ENCODE measurements at places on chromosomes 3 and 15.

DNA sequence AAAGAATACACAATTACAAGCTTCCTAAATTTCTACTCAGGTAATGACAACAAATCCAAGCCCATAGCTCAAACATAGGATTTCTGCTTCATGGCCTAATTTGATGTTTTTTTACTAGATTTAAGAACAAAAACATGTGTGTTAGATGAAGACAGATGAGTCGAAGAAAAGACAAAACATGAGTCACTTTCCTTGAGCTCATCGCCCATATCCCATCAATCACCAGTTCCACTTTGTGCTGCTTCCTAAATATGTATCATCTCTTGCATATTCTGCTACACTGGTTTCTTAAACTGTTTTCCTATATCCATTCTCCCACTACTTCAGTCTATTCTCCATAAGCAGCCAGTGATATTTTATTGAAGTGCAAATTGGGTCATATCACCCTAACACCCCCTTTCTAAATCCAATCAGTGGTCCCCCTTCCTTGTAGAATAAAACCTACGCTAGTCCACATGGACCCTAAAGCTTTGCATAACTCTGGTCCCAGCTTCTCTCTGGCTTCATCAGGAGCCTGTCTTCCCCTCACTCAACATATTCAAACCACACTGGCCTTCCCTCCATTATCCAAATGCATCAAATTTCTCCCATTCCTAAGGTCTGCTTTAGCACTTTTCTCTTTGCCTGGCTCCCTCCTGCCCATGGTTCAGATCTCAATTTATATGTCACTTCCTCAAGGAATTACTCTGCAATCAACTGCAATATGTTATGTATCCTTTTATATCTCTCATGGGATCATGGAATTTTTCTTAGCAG, 1033.9 kb downstream of the FHIT start:
- no peak for DNase-seq

DNA sequence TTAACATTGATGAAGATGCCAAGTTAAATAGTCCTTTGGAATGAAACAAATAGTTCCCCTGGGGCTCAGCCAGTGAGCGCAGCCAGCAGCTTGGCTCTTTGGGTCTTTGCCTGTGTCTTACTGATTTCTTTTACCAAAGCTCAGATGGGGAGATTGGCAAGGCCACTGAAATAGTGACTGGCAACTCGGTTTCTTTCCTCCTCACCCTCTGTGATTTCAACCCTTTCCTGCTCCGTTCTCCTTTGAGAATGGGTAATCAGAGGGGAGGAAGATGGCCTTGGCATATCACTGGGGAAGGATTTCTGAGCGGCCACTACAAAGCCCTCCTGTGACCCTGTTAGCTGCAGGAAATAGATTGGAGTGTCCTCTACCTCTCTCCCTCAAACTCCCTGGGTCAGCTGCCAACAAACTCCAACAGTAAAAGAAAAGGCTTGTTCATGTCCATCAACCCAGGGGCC, 337.1 kb upstream of the LRRFIP2 start:
- DNase-seq, result no peak

DNA sequence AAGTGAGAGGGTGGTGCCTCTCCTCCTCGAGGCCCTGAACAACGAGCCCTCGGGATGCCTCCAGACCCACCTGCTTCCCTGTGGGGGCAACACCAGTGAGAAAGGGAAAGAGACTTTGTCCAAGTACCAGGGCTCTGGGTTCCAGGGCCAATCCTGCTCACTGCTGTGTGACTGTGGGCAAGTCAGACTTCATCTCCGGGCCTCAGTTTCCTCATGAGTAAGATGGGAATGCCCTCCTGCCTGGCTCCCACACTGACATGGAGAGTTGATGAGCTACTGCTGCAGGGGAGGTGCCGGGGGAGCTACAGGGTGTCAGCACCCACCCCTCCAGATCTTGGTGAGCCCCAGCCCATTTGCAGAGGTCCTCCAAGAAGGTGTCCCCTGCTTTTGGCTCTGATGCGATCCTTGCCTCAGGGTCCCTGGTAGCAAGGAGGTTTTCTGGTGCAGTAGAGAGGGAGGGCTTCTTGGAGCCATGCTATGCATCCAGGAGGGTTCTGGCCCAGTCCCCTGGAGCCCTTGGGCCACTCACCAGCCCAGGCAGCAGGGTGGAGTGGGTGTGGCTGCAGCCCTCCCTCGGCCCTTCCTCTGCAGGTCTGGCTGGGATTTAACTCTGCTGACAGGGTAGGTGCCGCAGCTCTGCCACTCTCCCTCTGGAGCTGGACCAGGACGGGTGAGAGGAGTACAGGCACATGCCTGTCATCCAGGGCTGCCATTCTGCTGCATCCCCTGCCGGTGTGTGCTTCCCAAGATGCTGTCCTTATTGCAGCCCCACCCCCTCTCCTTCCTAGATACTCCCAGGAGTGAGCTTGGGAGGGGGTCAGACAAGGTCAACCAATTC, 26.9 kb downstream of the LOXL1 start:
- DNase-seq, result no peak

DNA sequence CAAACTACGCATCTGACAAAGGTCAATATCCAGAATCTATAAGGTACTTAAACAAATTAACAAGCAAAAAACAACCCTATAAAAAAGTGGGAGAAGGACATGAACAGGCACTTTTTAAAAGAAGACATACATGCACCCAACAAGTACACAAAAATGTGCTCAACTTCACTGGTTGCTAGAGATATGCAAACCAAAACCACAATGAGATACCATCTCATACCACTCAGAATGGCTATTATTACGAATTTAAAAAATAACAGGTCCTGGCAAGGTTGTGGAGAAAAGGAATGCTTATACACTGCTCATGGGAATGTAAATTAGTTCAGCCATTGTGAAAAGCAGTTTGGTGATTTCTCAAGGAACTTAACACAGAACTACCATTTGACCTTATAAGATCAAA, 175.6 kb upstream of the MLF1 start:
- DNase-seq, result no peak

GRCh38 chr3:9037144-9037711, 74.0 kb upstream of the RAD18 start:
- DNase-seq, result no peak

DNA sequence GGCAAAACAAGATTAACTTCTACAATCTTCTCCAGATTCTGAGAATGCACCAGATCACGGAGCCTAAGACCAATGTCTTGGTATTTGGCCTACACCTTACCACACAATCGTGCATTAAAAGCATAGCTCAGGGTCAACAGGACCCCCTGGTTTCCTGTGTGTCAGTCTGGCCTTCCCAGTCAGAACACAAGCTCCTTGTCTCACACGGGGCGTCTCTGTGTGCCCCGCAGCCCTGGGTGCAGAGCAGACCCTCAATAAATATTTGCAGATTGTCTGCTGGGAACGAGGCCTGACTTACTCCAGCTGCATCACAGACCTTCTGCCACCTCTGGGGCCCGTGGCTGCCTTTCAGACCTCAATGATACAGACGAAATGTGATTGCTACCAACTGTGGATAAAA, 82.5 kb upstream of the CTNNB1 start:
- no peak for DNase-seq

GRCh38 chr3:49465270-49466034, 4.6 kb upstream of the DAG1 start:
- no peak for DNase-seq

GRCh38 chr3:121660356-121661171, at the start of gene HCLS1:
Gene HCLS1 (minus strand): TSS chr3:121660903. CDS start chr3:121658347, 2,556 bp downstream.
- peak; percentile 90 for DNase-seq

- DNase-seq, result no peak
These were observed 3.1 kb downstream of the TSPAN3 start for GRCh38 chr15:77067691-77068367.

DNA sequence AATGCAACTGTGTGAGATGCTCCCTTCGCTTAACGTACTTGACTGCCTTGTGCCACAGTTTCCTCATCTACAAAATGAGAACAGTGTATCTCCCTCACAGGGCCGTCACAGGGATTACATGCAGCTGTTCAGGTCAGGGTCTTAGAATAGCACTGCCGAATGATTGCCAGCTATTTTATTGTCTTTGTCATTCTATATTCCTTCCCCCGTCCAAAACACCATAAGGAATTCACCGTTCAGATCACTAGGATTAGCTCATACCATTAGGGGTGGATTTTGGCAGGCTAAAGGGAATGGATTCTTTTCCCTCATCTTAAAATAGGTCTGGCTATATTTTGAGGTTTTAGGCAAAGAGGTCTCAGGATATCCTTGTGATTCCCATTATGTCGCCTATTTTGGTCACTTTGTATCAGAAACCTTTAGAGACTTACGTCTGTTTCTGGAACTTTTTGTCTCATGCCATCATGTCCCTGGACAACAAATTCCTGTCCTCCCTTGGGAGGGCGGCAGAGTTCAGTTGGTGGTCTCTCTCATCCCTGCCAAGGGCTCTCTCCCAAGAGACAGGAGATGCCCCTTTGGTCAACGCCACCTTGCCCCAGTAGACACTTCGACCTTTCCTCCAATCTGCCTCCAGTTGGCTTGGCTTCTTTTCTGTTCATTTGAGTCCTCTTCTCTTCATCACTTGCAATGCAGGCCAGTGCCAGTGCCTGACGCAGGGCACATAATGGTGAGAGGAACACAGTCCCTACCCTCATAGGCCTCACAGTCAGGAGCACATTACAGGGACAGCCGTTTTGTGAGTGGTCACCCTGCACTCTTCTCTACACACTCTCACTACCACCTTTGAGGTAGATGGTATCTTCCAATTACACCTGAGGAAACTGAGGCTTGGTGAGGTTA, 171.6 kb upstream of the BHLHE40 start:
- no peak for DNase-seq

- no peak for DNase-seq
These were observed 968.1 kb downstream of the ROBO1 start for GRCh38 chr3:78799681-78800080.

DNA sequence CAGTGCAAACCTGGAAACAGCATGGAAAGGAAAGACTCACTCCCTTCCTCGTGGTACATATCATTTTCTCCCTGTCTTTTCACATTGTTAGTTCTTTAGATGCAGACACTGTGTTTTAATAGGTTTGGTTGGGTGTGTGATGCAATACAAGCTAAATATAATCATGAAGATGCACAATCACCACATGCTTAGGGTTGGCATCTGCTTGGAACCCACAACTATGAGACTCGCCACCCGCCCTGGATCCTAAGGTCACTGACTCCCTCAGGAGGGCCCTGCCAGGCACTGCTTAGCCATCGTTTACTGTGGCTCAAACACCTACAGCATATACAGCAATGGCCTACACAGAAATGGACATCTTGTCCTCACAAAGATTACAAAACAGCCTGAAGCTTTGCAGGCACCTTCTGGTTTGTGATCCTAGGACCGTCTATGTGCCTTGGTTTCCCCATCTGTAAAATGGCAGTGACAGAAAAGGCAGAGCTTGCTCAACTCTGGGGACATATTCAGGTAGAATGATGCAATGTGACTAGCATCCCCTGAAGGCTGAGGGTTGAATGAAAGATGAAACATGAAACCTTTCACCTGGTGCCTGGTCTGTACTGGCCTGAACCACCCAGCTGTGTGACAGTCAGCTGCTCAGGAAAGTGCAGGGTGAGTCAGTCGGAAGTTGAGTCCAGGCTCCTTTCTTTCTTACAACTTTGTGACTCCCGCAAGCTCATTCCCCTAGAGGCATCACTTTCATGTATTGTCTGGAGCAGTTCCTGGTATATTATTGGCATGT, 123.6 kb upstream of the PFN2 start:
- no peak for DNase-seq

DNA sequence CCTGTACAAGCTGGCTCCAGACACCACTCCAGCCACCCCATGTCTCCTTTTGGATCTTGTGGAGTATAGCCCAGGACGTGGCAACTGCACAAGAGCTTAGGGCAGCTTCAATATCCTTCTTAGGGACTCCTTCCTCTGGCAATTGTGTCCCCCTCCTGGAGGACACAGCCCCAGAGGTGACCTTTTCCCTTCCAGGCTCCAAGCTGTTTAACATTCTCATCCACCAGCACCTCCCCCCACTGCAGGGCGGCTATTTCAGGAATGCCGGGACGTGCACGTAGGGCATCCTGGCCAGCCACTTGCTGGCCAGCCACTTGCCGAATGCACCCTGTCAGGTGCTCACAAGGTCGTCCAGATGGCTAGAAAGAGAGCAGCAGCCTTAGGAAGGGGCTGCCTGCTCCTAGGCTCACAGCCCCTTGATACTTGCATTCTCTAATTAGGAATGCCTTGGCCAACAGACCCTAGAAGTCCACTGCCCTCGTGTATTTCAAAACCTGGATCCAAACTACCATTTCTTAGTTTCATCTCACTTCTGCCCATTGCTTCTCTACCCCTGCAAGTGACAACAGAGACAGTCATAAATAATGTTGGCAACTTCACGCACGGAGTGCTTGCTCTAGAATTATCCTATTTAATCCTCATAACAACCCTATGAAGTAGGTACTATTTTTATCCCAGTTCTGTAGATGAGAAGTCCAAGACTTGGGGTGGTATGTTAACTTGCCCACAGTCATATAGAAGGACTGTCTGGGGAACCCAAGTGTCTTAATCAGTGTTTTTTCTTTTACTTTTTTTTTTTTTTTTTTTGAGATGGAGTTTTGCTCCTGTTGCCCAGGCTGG, 24.5 kb upstream of the IDH2 start:
- DNase-seq, result no peak

- DNase-seq, result no peak
These were observed 172.6 kb downstream of the P3H2 start for GRCh38 chr3:189947948-189948723.

- DNase-seq, result peak; percentile 28
These were observed 44.0 kb downstream of the MFSD1 start for GRCh38 chr3:158845765-158846350.

GRCh38 chr15:82624008-82624407, 23.2 kb downstream of the CPEB1 start:
- DNase-seq, result no peak

DNA sequence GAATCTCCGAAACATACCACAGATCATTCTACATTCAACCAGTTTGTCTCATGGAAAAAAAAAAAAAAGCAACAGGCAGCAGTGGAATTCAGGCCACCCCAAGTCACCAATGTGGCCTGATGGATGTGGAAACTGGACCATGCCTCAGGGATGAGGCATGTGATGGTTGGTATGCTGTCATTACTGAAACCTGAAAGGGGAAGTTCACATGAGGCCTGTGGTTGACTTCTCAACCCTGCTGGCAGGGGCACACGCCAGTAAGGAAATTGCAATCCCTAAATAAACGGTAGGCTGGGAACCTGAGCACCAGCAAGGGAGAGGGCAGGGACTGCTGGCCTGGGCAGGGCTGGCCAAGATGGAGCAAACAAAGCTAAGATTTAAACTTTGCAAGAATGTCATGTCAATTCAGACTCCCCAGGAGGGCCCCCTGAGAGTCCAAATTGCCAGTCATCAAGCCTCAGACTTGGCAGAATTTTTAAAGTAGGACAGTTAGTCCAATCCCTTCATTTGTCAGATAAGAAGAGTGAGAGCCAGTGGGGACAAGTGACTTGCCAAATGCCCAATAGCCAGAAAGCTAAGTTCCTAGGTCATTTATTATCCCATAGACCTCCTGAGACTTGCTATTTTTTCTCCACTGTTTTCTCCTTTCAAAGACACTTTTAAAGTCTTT, 310.4 kb downstream of the ERC2 start:
- no peak for DNase-seq
